ENCODE measurements at places on chromosomes 3 and 15. TPM values are rescaled to one million over a fixed set of nuclear protein-coding genes. Genes with fewer than 3 reads are reported as not detected.

EPB42 gene
- total RNA-seq = 4.6 TPM

SCAANT1 gene
- not detected for total RNA-seq

DNA sequence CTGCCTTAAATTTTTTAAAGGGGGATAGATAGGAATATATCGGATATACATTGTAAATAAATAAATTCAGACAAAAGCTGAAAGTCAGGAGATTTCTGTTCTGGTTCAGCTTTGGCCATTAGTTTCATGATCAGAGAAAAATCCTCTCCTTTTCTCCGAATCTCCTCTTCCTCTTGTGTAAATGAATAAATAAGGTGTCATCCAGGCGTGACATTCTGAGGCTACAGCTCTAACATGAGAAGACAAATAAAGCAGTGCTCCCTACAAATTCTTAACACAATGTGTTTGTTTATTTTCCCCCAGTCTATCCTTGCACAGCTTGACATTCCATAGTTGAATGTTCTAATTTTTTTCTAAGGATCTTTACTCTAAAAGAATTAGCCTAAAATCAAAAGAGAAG lies 9.4 kb upstream of the MB21D2 start:
- DNase-seq = no peak

DNA sequence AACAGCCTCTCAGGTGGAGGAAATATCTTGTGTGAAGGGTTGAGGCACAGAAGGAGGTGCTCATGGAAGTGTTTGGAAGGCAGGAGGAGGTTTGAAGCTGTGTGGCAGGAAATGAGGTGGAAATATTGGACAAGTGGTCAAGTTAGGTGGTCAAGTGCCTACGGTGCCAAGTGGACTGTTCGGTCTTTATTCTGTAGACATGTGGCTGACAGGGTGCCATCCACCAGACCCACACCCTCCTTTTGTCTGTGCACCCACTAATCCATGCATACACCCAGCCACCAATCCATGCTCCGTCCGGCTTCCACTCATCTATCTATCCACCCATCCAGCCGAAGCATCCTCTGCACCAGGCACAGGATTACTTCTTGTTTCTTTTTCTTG lies 2.2 kb downstream of the SLC6A20 start:
- DNase-seq = no peak

GRCh38 chr15:101148881-101149664 lies 102.8 kb downstream of the CHSY1 start:
- no peak for DNase-seq

GRCh38 chr3:21526461-21526860 lies 224.5 kb downstream of the ZNF385D start:
- DNase-seq = no peak
